Stomach (tissue), 19 donors: ENCODE measurements at places on chromosomes 6 and 20. TPM values are rescaled to one million over a fixed set of nuclear protein-coding genes. Genes with fewer than 3 reads are reported as not detected.

DNA sequence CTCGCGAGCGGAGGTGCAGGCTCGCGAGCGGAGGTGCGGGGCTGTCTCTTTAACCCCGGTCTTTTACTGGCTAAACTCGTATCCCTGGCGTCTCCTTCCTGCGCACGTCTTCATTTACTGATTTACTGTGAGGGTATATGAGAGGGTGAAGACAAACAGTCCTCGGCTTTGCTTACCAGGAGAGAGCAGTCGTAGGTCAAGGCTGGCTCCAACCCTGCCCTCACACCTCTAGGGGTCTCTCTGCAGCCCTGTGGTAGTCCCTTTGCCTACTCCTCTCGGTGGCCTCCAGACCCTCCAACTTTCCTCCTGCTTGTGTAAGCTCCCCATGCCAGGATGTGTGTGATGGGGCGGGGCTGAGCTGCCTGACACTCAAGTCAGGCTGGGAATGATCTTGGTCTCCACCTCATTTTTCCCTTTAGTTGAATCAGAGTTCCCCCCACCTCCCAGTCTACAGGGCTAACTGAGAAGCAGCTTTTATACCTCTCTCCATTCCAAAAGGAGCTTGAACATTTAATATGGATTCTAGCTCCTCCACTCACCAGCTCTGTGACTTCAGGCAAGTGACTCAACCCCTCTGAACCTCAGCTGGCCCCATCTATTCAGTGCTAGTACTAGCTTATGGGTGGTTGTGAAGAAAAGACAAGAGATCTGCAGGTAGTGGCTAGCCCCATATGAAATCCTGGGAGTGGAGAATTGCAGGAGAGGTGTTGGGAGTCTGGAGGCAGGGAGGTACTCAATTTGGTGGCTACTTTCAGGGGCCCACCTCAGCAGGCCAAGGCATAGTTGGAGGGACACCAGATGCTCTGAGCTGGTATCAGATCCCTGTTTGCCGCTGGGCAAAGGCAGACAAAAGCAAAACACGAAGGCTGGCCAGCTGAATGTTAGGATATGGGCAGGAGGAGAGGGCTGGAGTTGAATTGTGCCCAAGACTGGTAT, 902 bp downstream of the SLC29A1 start:
- peak; percentile 66 for DNase-seq

The TREM2 gene
- polyA plus RNA-seq = 1.5 TPM

- no peak for DNase-seq
These were observed 25.7 kb downstream of the CD83 start for GRCh38 chr6:14143305-14143704.

The ARFRP1 gene
- 30.2 TPM for polyA plus RNA-seq

The NCR2 gene
- not detected for polyA plus RNA-seq

The BTNL2 gene
- polyA plus RNA-seq = not detected

DNA sequence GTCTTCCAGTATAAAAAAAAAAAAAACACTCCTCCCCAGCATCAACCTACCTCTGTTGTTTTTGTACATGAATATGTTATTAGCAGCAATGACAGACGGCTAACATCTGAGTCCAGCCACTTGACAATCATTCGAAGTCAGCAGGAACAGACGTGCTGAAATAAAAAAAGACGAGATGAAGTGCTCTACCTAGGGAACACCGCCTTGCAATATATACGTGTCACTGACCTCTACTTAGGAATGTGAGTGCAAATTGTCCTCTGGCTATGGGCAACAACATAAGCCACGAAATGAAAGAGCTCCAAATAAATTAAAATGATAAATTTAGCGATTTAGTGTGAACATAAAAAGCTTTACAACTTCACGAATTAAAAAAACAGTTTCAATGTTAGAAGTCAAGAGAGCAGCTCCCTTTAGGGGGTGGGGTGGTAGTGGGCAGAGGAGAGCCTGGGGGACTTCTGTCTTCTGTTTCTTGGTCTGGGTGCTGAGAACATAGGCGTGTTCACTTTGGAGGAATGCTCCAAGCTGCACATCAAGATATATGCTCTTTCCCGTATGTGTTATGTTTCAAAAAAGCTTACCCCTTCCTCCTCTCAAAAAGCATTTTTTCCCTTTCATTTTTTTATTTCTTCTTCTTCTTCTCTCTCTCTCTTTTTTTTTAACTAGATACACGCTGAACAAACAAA, 23.3 kb downstream of the EDN1 start:
- no peak for DNase-seq

DNA sequence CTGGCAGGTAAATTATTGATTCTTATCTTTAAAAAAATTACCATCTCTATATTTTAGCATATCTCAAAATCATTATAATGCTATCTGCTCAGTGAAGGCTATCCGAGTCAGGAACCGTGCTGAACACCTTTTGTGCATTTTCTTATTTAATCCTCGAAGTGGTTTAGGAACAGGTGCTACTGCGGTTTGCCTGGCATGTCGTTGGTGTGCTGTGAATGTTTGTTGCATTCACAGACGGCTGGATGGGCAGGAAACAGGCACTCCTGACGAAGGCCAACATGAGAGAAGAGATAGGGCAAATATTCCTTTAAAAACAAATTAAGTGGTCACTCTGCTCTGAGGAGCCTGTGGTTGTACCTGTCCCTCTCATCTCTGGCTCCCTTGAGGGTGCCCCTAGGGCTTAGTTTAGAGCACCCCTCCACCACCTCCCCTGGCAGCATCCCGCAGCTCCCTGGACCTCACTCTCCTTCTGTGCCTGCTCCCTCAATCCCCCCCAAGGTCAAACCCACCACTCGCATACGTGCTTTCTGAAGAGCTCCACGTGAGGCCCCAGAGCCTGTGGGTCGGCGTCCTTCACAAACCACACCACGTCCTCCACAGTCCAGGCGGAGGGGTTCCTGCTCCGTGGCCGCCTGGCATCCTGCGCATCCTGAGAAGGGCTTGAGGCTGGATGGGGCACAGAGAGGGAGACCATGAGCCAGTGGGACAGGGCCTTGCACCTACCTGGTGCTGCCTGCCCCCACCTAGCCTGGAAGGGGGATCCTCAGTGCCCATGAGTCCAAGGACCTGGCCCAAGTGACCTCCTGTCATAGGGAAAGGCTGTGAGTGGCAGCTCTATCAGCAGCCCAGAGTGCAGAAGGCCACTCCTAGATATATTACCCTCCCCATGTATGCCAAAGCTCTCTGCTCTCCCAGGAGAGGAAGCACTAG, 116.5 kb downstream of the SCML4 start:
- no peak for DNase-seq

The MAPK13 gene
- 28.7 TPM for polyA plus RNA-seq

DNA sequence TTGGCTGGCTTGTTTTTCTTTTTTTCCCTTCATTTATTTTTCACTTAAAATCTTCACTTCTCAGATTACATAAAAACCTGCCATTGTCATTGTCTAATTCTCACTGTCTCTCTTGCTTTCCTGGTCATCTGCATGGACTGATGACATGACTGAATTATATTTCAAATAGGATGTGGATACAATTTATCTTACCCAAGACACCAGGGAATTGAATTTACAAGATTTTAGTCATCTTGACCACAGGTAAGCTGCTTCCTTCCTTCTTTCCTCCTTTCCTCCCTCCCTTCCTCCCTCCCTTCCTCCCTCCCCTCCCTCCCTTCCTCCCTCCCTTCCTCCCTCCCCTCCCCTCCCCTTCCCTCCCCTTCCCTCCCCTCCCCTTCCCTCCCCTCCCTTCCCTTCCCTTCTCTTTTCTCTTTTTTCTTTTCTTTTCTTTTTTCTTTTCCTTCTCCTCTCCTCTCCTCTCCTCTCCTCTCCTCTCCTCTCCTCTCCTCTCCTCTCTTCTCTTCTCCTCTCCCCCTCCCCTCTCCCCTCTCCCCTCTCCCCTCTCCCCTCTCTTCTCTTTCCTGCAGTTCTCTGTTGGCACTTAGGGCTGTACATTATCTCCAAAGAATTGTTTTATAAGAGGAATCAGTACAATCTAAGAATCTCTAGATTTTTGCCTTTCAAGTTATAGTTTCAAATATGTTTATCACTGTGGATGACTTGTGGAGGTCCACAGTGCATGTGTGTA, 171.5 kb downstream of the CARMIL1 start:
- DNase-seq = no peak
